Activated T-cell treated with anti-CD3 and anti-CD28 coated beads, Interleukin-2, amount 50 U/mL, for 72 hours (primary cell): ENCODE measurements at places on chromosomes 5 and 9.

- peak; percentile 8 for DNase-seq
Measured at GRCh38 chr9:98678244-98678842, 30.4 kb downstream of the GABBR2 start.

- DNase-seq, result no peak
Measured at GRCh38 chr9:80605129-80605528, 1033.4 kb downstream of the TLE4 start.

DNA sequence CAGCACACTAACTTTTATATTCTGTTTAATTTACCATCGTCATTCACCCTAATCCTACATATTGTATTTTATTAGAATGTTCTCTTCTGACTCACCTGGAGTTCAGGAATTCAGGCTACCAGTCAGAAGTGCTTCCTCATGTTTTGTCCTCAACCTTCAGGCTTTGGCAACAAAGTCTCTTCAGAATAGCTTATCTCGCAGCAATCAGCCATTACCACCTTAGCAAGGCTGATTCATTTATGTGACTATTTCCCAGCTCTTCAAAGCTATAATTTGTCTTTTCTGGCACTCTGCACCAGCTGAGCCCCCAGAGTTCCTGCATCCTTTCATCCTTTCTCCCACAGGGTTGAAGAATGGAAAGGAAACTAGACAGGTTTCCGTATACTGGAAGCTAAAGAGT lies 365.5 kb upstream of the CDH18 start:
- no peak for DNase-seq

GRCh38 chr9:95012902-95013301 lies 286.4 kb downstream of the AOPEP start:
- DNase-seq, result no peak

DNA sequence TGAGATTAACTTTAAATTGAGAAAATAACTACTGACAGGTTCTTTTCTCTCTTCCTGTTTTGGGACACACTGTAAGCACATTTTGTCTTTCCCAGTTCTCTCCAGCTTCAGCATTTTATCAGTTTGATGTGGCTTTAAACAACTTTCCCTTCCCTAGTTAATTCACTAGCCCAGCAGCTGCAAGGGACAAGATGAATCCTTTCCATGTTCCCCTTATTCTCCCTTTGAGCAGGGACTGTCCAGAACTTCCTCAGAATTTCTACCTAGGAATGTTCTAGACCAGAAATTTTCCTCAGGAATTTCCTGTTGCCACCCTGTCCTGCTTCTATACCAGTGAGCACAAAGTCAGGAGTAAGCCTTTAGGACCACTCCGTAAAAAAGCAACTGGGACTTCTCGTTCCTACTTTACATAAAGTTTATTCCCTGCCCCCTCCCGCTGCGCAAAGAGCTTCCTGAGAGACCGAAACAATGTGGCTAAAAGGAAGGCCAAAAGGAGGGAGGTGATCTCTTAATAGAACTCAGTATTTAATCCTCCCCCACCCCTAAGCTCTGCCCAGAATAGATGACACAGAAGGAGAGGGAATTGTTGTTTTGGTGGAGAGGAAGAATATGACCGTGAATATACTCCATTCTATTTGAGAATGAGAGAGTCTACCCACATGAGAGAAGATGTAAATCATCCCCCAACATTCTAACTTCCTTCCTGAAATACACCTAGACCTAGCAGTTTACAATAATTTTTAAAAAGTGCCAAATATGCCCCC lies 61.9 kb downstream of the GLIS3 start:
- DNase-seq, result no peak

DNA sequence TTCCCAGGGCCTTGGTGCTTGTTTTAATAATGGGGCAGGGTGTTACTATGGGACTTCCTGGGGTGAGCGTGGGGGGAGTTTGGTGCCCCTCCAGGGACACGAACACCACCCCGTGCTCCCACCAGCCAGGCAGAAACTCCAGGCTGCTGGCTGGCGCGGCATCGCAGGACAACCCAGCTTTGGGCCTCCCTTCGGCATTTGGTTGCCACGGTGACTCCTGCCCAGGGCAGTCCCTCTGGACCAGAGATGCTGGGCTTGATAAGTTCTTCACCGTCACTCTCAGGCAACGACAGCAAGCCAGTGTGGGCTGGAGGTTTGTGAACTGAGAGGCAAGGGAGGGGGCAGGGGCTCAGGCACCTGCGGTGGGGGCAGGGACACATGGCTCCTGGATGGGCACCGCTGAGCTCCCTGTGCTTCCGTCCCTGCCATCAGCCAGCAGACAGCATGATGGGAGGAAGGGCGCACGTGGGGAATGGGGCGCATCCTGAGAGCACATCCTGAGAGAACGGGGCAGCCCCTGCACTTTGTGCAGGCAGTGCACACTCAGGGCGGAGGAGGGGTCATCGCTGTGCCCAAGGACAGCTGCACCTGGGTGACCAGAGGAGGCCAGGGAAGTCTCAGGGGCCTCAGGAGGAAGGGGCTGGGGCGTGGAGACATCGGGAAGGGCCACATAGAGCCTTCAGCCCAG lies 116.4 kb downstream of the RXRA start:
- no peak for DNase-seq

DNA sequence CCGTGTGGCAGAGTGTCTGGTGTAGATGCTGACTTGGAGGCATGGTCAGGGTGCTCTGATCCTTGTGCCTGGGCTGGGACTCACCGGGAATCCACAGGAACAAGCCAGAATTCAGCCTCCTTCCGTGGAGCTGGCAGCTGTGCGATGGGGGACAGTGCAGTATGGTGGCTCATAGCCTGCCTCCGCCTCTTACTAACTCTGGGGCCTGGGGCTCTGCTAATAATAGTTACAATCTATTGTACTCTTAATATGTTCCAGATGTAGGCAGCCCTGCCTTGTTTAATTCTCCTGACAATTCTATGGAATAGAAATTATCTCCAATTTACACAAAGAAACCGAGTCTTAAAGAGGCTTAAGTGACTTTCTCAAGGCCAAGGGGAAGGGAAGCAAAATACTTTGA lies 77.6 kb downstream of the PCDH1 start:
- no peak for DNase-seq

DNA sequence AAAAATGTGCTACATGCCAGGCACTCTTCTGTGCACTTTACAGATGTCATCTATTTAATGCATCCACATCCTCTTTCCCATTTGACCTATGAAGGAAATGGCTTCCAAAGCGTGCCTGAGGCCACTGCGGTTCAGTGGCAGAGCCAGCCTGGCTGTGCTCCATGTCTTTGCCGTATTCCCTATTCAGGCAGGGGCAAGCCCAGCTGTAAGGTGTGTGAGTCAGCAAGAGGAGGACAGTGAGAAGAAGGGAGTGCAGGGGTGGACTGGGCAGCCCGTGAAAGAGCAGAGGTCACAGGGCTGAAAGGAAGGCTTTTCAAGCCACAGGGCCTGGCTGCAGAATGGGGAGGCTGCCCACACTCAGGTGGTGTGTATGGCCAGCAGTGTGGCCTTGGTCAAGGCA lies 91.7 kb downstream of the HRH2 start:
- no peak for DNase-seq

DNA sequence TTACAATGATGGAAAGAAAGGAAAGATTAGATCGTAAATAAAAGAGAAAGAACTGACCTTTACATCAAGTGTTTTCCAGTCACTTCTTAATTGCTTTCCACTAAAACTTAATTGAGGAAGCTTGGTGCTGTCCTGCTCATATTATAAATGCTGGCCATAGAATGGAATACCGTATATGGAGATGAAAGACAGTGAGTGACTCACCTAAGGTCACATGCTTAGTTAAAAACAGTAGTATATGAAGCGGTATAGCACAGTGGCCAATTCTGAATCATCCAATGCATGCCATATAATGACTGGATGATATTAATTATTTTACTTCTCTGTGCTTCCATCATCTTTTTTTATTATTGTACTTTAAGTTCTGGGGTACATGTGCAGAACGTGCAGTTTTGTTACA lies 482.4 kb upstream of the SGCD start:
- DNase-seq, result no peak

- no peak for DNase-seq
Measured at GRCh38 chr9:136338511-136338910, 11.2 kb downstream of the GPSM1 start.

- DNase-seq, result no peak
Measured at GRCh38 chr9:114450833-114451706, 54.2 kb downstream of the WHRN start.

DNA sequence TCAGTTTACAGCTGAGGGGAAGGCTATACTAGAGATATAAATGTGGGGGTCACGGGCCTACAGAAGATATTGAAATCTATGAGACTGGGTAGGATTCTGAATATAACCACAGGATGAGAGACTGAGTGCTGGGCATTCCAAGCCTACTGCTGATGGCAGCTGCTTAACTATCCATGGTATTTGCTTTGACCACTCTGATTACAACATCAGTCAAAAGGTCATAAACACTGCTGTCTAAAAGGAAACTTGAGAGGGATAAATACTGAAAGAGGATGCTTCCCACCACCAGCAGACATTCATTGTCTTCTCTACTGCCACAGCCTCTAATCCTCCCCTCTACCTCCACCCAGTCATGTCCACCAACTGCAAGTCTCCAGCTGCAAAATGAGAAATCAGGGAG lies 3.8 kb downstream of the ZNF622 start:
- DNase-seq, result no peak

DNA sequence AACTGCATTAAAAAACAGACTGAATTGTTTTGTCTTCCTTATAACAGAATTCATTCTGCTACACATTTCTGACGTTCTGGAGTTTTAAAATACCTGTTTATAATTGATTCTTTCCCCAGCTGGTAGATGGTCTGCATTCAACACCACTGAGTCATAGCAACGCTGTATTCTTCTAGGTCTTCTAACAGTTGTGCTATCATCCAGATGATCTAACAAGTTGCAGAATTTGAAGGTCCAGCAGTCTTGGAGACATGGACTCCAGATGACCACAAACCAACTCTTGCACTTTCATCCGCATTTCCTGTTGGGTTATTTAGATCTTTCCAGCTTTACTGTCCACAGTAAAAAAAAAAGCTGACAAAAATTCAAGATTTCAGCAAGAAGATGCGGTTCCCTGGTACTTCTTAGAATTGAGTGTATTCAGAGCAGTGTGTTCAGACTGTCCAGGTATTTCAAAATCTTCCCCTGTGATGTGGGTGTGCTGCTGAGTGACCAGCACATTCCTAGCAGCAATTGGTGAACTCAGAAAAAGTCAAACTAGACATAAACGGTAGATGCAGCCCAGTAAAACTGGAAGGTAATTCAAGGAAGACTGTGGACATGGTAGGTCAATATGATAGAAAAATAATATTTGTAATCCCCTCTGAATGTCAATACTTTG lies 50.2 kb downstream of the CSNK1A1 start:
- no peak for DNase-seq

DNA sequence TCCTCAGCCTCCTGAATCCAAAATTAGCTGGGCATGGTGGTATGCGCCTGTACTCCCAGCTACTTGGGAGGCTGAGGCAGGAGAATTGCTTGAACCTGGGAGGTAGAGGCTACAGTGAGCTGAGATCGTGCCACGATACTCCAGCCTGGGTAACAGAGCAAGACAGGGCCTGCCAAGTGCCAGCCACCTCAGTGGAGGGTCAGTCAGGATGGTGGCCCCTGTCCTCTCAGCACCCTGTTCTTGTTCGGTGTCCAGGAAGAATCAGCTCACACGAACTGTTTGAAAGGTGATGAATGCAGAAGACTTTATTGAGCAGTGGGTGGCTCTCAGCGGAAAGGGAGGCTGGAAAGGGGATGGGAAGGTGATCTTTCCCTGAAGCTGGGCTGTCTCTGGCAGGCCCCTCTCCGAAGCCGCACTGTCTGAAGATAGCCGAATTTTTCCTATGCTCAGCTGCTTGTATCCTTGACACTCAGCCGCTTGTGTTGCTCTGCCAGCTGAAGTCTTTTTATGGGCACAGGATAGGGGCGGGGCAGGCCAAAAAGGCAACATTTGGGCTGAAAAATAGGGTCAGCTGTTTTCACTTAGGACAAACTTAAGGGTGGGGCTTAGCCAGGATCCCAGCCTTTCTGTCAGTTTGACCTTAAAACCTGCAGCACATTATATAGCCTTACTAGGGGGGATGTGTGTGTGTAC lies 50.9 kb downstream of the UBE2R2 start:
- DNase-seq, result no peak

DNA sequence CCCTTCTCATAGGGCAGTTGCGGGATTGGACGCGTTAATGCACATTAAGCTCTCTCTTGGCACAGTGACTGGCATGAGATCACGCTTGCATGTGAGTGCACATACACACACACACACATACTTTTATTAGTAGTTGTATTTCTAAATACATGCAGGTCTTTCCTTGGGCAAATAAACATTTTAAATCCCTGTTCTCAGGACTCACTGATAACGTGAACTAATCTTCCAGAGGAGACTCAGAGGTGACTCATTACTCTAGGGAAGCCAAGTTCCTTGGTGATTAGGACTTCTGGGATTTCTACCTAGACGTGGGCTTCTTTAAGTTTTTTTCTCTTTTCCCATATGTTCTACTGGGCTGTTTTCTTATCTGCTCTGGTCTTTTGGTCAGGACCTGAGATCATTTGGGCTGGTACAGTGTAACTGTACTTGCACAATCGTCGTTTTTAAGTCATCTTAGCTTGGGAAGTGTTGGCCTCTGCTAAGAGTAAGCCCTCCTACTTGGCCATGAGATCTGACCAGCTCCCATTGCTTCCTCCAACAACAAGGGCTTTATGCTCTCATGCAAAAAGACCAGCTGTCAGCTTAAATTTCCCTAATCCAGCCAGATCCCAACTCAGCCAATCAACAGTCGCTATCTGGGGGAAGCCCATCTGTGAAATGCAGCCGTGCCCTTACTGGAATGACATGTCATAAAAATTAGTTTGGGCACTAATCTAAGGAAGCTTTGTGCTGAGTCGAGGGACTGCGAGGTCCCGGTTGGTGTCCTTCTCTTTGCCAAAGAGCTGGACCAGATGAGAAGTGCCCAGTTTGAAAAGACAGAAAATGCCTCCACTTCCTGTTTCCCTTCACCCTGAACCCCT lies 176.4 kb upstream of the ANKRD55 start:
- DNase-seq, result no peak

DNA sequence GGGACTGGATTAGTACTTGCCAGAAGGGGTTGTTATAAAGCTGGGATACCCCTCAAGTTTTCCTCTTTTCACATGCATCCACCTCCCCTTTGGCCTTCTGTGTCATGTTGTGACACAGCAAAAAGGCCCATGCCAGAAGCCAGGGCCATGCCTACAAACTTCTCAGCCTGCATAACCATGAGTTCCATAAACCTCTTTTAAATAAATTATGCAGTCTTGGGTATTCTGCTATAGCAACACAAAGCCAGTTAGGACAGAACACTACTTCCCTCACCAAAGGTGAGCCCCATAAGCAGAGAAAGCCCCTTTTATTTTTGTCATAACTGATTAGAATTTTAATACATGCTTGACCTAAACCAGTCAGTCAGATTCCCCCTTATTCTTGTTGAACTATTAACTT lies 801.3 kb downstream of the DNAH5 start:
- DNase-seq, result no peak

DNA sequence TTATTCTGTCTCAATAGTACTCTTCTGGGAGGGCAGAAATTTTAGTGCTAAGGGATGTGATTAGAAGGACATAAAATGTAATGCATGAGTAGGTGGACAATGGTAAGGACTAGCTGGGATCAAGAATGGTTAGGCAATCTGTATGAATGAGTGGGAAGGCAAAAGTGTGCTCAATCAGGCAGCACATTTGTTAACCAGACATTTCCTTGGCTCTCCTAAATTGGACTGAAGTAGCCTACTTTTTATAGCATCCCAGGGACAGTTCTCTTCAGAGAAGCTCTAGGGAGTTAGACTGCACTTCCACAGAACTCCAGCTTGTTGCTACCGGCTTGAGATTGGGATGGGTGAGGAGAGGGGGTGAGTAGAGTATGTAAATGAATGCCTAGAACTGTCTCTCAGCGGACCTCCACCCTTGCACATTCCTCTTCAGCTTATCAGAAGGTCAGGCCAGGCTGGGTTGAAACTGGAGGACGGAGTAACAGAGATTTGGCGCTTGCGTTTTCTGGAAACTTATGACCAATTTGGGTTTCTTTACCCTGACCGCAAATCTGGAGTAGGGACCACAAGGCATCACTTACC lies 19.0 kb upstream of the ARL14EPL start:
- DNase-seq, result no peak
